ENCODE measurements at places on chromosomes 2 and 18.
A peak's percentile ranks its signal among the peaks of the same experiment; 100 is the strongest.

- no peaks in the 10 kb centered on the region for H3K27me3 ChIP-seq
- no peaks in the 10 kb centered on the region for H3K4me1 ChIP-seq
- no peak overlapping the region for H3K4me3 ChIP-seq
- no peak for DNase-seq
These were observed 352.3 kb upstream of the MEIS1 start for GRCh38 chr2:66082581-66082980.

DNA sequence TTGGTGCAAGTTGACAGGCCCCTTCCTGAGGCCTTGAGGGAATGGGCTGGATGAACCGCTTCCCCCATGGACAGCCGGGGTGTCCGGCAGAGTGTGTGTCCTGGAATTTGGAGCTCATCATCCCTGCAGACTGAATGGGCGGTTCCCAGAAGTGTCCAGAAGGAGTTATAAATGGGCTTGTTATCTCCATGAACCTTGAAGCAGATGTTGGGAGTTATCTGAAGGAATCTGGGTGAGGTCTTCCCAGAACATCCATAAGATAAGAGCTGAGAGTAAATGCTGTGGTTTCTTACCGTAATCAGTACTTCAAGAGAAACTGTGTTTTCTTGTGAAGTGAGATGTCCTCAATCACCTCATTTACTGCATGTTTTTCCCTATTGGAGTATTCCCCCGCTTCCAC lies 21.1 kb downstream of the PLB1 start:
- no peaks in the 10 kb centered on the region for H3K27me3 ChIP-seq
- H3K4me1 ChIP-seq = no peaks in the 10 kb centered on the region
- DNase-seq = no peak
- no peaks in the 10 kb centered on the region for H3K36me3 ChIP-seq
- H3K27ac ChIP-seq = no peak overlapping the region

- H3K27ac ChIP-seq = no peak overlapping the region
- DNase-seq = peak; percentile 73
- no peaks in the 10 kb centered on the region for H3K27me3 ChIP-seq
- no peaks in the 10 kb centered on the region for H3K4me1 ChIP-seq
- H3K36me3 ChIP-seq = no peaks in the 10 kb centered on the region
- H3K4me3 ChIP-seq = no peak overlapping the region
These were observed 184.3 kb downstream of the SH3BP4 start for GRCh38 chr2:235135990-235136561.

DNA sequence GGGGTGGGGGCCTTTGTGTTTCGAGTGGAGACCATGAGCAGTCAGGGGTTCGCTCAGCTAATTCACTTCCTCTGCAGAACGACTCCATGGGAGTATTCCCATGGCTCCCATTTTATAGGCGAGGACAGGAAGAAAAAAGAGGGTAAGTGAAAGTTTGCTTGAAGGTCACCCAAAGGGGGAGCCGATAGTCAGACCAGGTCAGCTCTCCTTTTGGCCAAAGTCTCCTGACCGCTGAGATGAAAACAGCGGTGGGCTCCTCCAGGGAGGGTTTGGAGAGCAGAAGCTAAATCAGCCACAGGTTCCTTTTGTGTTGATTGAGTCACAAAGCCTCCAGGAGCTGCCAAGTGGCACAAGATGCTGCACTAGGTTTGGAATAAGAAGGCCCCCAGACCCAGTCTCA lies 34.1 kb upstream of the CTAGE1 start:
- no peaks in the 10 kb centered on the region for H3K4me1 ChIP-seq
- H3K27ac ChIP-seq = no peak overlapping the region
- no peaks in the 10 kb centered on the region for H3K27me3 ChIP-seq
- H3K4me3 ChIP-seq = no peak overlapping the region
- DNase-seq = no peak

- no peaks in the 10 kb centered on the region for H3K36me3 ChIP-seq
- H3K27me3 ChIP-seq = no peaks in the 10 kb centered on the region
- no peak overlapping the region for H3K27ac ChIP-seq
- H3K4me1 ChIP-seq = no peaks in the 10 kb centered on the region
- no peak for DNase-seq
These were observed 504.2 kb downstream of the ZEB2 start for GRCh38 chr2:144015655-144016245.

GRCh38 chr2:148058641-148059040 lies 37.8 kb downstream of the MBD5 start:
- no peaks in the 10 kb centered on the region for H3K36me3 ChIP-seq
- H3K27me3 ChIP-seq = no peaks in the 10 kb centered on the region
- no peak overlapping the region for H3K27ac ChIP-seq
- no peaks in the 10 kb centered on the region for H3K4me1 ChIP-seq
- no peak overlapping the region for H3K4me3 ChIP-seq

GRCh38 chr18:39705362-39705761 lies 2139.8 kb upstream of the CELF4 start:
- no peak overlapping the region for H3K27ac ChIP-seq
- H3K27me3 ChIP-seq = no peaks in the 10 kb centered on the region
- H3K4me3 ChIP-seq = no peak overlapping the region
- H3K36me3 ChIP-seq = no peaks in the 10 kb centered on the region

Measured in uterus (tissue), 4 donors.